ENCODE measurements at places on chromosomes 11 and 22. TPM values are rescaled to one million over a fixed set of nuclear protein-coding genes. Genes with fewer than 3 reads are reported as not detected.
A peak's percentile ranks its signal among the peaks of the same experiment; 100 is the strongest.

- H3K27me3 ChIP-seq, result peaks cover 7% of the 10 kb centered on the region
- no peaks in the 10 kb centered on the region for H3K4me1 ChIP-seq
- no peak overlapping the region for H3K4me3 ChIP-seq
- H3K27ac ChIP-seq, result no peak overlapping the region
- H3K36me3 ChIP-seq, result no peaks in the 10 kb centered on the region
Observed at GRCh38 chr11:134862587-134863195, 450.6 kb upstream of the B3GAT1 start.

DNA sequence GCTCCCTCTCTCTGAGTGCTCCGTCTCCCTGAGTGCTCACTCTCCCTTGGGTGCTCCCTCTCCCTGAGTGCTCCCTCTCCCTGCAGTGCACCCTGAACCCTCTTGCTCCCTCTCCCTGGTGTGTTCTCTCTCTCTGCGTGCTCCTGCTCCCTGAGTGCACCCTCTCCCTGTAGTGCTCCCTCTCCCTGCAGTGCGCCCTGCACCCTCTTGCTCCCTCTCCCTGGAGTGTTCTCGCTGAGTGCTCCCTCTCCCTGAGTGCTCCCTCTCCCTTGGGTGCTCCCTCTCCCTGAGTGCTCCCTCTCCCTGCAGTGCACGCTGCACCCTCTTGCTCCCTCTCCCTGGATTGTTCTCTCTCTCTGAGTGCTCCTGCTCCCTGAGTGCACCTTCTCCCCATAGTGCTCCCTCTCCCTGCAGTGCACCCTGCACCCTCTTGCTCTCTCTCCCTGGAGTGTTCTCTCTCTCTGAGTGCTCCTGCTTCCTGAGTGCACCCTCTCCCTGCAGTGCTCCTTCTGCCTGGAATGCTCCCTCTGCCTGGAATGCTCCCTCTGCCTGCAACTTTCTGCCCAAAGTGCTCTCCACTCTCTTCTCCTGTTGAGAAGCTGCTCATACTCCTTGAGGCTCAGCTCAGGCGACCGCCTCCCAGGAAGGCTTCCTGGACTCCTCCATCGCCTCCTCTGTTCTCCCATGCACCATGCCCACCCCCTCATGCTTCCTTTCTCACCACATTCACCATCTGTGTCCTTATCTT is 48.4 kb upstream of the WNT7B start:
- no peak overlapping the region for H3K4me3 ChIP-seq
- H3K4me1 ChIP-seq, result peaks cover 10% of the 10 kb centered on the region
- H3K27me3 ChIP-seq, result no peaks in the 10 kb centered on the region
- DNase-seq, result peak; percentile 21
- no peak overlapping the region for H3K27ac ChIP-seq
- no peaks in the 10 kb centered on the region for H3K36me3 ChIP-seq

- no peak overlapping the region for H3K27ac ChIP-seq
- no peaks in the 10 kb centered on the region for H3K27me3 ChIP-seq
- no peak overlapping the region for H3K4me3 ChIP-seq
- no peaks in the 10 kb centered on the region for H3K4me1 ChIP-seq
Observed at GRCh38 chr11:109957601-109958000, 135.6 kb upstream of the ZC3H12C start.

DNA sequence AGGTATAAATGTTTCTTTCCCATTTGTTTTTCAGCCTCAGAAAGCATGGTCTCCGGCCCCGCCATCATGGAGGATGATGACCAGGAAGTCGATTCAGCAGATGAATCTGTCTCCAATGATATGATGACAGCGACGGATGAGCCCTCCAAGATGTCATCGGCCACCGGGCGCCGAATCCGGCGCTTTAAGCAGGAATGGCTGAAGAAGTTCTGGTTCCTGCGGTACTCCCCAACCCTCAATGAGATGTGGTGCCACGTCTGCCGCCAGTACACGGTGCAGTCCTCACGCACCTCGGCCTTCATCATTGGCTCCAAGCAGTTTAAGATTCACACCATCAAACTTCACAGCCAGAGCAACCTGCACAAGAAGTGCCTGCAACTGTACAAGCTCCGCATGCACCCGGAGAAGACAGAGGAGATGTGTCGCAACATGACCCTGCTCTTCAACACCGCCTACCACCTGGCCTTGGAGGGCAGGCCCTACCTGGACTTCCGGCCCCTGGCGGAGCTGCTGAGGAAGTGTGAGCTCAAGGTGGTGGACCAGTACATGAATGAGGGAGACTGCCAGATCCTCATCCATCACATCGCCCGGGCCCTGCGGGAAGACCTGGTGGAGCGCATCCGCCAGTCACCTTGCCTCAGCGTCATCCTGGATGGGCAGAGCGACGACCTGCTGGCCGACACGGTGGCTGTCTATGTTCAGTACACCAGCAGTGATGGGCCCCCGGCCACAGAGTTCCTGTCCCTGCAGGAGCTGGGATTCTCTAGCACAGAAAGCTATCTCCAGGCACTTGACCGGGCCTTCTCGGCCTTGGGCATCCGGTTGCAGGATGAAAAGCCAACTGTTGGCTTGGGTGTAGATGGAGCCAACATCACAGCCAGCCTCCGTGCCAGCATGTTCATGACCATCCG is 59.9 kb downstream of the SYT13 start:
- no peaks in the 10 kb centered on the region for H3K27me3 ChIP-seq
- no peak for DNase-seq

GRCh38 chr11:133943950-133944698 is 12.6 kb downstream of the IGSF9B start:
- no peak overlapping the region for H3K4me3 ChIP-seq
- no peaks in the 10 kb centered on the region for H3K36me3 ChIP-seq
- DNase-seq, result no peak
- no peaks in the 10 kb centered on the region for H3K4me1 ChIP-seq

DNA sequence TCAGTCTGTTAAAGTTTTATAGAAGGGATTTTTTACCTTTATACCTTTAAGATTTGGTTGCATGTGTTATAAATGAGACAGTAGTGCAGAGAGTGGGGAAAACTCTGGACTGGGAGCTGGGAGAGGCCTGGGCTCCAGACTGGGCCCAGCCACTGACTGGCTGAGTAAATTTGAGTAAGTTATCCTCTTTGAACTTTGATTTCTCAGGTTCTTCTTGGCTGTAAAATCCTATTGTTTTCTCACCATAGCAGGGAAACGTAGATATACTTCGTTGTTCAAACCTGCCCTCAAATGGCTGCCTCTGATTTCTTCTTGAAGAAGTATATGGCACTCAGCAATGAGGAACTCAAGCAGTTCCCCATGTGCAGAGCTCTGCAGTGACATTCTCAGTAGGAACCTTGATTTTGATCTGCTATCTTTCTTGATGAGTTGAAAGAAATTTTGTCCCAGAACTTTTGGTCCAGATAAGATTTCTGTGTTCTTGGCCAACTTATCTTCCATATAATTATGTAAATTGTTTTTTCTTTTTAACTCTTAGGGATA is 8.8 kb downstream of the BMAL1 start:
- no peaks in the 10 kb centered on the region for H3K27me3 ChIP-seq
- no peak overlapping the region for H3K27ac ChIP-seq
- H3K36me3 ChIP-seq, result no peaks in the 10 kb centered on the region
- no peaks in the 10 kb centered on the region for H3K4me1 ChIP-seq
- no peak overlapping the region for H3K4me3 ChIP-seq
- DNase-seq, result no peak

DNA sequence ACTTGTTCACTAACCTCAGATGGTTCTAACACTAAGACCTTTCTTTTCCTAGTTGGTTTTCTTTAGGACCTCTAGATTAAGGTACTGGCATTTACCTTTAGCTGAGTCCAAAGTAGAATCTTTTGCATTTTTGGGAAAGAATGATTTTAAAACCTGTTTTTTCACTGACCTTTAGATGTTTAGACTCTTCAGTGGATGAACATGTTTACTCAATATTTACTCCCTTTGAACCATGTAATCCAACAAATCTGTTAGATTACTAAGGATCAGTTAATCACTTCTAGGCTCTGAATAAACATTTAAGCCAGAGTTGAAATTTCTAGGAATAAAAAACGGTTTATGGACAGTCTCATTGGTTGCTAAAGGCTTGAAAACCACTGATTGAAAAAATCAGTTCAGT is 6.2 kb downstream of the TMEM135 start:
- H3K36me3 ChIP-seq, result no peaks in the 10 kb centered on the region
- H3K4me1 ChIP-seq, result no peaks in the 10 kb centered on the region
- DNase-seq, result no peak

- peak; percentile 43 for DNase-seq
- H3K4me1 ChIP-seq, result no peaks in the 10 kb centered on the region
- H3K27ac ChIP-seq, result no peak overlapping the region
- no peaks in the 10 kb centered on the region for H3K36me3 ChIP-seq
- no peak overlapping the region for H3K4me3 ChIP-seq
Observed at GRCh38 chr11:1473786-1474185, 12.8 kb downstream of the MOB2 start.

GRCh38 chr22:35506259-35506570 is 34.4 kb upstream of the RASD2 start:
- no peaks in the 10 kb centered on the region for H3K4me1 ChIP-seq
- no peak for DNase-seq
- H3K36me3 ChIP-seq, result no peaks in the 10 kb centered on the region
- no peak overlapping the region for H3K27ac ChIP-seq

- no peaks in the 10 kb centered on the region for H3K4me1 ChIP-seq
Observed at GRCh38 chr11:17816232-17816931, 81.8 kb downstream of the KCNC1 start.

DNA sequence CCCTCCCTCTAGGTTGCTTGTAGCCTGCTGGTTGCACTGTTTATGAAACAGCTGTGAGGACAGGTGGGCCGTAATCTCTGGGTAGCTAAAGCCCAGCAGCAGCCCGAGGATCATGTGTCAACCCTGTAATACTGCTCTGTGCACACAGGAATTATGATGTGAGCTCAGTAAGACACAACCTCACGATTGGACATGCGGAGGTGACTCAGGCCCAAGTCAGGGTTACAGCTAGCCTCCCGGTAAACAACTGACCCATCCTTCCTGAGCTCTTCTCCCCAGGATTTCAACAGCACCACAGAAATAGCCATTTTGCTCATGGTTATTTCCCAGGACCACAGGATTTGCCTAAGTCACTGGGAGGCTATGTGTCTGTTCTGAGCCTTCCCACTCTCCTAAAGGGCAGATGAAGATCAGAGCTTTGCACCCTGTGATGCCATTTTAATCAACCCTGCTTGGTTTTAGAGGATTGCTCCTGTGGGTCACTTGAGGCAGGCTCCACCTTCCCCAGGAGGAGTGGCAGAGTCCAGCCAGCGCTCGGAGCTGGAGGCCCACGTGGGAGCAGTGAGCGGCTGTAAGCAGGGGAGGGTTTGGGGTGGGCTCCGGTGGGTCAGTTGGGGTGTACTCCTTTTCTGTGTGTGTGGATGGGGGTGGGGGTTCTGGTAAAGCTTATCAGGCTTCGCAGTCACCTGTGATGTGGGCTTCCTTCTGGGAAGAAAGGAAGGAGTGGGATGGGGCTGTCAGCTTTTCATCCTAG is at the start of gene AMPD3:
Gene AMPD3 (plus strand): TSS at position 387 of the 754 bp plus-strand sequence. CDS start 6,256 bp downstream, outside the sequence.
- no peaks in the 10 kb centered on the region for H3K36me3 ChIP-seq
- no peaks in the 10 kb centered on the region for H3K4me1 ChIP-seq
- peak within 1 kb of the TSS; percentile 34 for H3K4me3 ChIP-seq
- no peak for DNase-seq
- no peaks in the 10 kb centered on the region for H3K27me3 ChIP-seq

- H3K4me3 ChIP-seq, result no peak overlapping the region
- no peaks in the 10 kb centered on the region for H3K36me3 ChIP-seq
- no peak for DNase-seq
- no peak overlapping the region for H3K27ac ChIP-seq
- H3K27me3 ChIP-seq, result no peaks in the 10 kb centered on the region
Observed at GRCh38 chr11:80899381-80899780, 1458.6 kb upstream of the TENM4 start.

GRCh38 chr11:83483808-83484207 is 197.6 kb upstream of the CCDC90B start:
- no peaks in the 10 kb centered on the region for H3K4me1 ChIP-seq
- no peak overlapping the region for H3K27ac ChIP-seq
- H3K4me3 ChIP-seq, result no peak overlapping the region
- DNase-seq, result no peak
- H3K27me3 ChIP-seq, result no peaks in the 10 kb centered on the region

- H3K4me1 ChIP-seq, result no peaks in the 10 kb centered on the region
- no peak overlapping the region for H3K4me3 ChIP-seq
- no peak overlapping the region for H3K27ac ChIP-seq
- H3K36me3 ChIP-seq, result no peaks in the 10 kb centered on the region
- H3K27me3 ChIP-seq, result no peaks in the 10 kb centered on the region
Observed at GRCh38 chr11:45537614-45538013, 127.8 kb downstream of the CHST1 start.

GRCh38 chr11:9015677-9016076 is 11.9 kb upstream of the NRIP3 start:
- no peaks in the 10 kb centered on the region for H3K36me3 ChIP-seq
- H3K27me3 ChIP-seq, result no peaks in the 10 kb centered on the region
- H3K4me3 ChIP-seq, result no peak overlapping the region
- no peak overlapping the region for H3K27ac ChIP-seq
- peak; percentile 82 for DNase-seq

- H3K27ac ChIP-seq, result peak overlapping the region; percentile 28
- H3K4me1 ChIP-seq, result no peaks in the 10 kb centered on the region
- H3K27me3 ChIP-seq, result no peaks in the 10 kb centered on the region
- H3K4me3 ChIP-seq, result no peak overlapping the region
- DNase-seq, result no peak
- no peaks in the 10 kb centered on the region for H3K36me3 ChIP-seq
Observed at GRCh38 chr22:23526596-23527316, 53.3 kb downstream of the IGLL1 start.

DNA sequence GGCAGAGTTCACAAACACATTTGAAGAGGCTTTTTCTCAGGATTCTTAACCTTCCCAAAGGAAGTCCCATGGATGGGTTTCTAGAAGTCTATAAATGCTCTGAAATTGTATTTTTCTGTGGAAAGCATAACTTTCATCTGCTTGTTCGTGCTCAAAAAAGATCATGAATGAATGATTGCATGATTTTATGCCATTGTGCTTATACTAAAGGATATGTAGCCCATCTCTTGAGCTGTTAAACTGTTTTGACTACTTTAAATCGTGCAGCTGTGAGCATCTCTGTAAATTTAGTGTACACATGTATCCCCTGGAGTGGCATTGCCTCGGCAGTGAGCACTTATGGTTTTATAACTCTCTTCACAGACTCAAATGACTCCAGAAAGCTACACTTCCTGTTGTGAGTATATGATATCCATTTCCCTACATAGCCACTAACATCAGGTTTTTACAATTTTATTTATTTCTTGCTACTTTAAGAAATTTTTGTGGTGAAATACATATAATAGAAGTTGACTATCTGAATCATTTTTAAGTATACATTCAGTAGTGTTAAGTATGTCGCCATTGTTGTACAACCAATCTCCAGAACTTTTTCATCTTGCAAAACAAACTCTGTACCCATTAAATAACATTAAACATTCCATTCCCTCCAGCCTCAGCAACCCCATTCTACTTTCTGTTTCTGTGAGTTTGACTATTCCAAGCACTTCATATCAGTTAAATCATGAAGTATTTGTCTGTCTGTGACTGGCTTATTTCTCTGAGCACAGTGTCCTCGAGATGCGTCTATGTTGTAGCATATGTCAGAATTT is 8.0 kb downstream of the NEAT1 start:
- peak overlapping the region; percentile 6 for H3K4me3 ChIP-seq
- no peak for DNase-seq

GRCh38 chr11:64580412-64580811 is 10.6 kb upstream of the SLC22A12 start:
- H3K36me3 ChIP-seq, result no peaks in the 10 kb centered on the region
- no peaks in the 10 kb centered on the region for H3K4me1 ChIP-seq
- no peak overlapping the region for H3K27ac ChIP-seq
- H3K4me3 ChIP-seq, result no peak overlapping the region
- DNase-seq, result no peak

The MS4A7 gene
- total RNA-seq, result 1.4 TPM

The TMEM191B gene
- not detected for total RNA-seq

The MMP8 gene
- not detected for total RNA-seq

The PAX6 gene
- total RNA-seq, result 10.4 TPM

The RFPL3 gene
- not detected for total RNA-seq

The NPAS4 gene
- not detected for total RNA-seq

The NXPE4 gene
- total RNA-seq, result not detected

The MAJIN gene
- total RNA-seq, result not detected

The BCO2 gene
- 4.1 TPM for total RNA-seq

The LYVE1 gene
- 3.9 TPM for total RNA-seq

The CALCA gene
- total RNA-seq, result not detected

The AMOTL1 gene
- 17.6 TPM for total RNA-seq

All from pancreas (tissue), 10 donors.